ENCODE measurements at places on chromosomes 4 and X.

DNA sequence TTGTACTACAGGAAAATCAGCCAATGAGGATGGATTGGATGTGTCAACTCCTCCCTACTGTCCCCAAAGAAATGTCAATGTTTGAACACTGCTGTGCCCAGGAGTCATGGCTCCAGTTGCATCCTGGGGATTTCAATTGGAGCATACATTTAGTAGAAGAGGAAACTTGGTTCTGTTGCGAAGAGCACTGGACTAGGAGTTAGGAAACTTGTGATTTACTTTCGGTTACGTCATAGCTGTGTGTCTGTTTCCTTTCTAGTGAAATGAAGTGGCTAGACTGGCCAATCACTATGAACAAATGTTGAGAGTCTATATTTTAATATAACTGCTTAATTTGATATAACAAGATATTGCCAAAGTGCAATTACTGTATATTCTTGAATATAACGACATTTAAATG, 35.2 kb downstream of the ARL9 start:
- no peak for DNase-seq

DNA sequence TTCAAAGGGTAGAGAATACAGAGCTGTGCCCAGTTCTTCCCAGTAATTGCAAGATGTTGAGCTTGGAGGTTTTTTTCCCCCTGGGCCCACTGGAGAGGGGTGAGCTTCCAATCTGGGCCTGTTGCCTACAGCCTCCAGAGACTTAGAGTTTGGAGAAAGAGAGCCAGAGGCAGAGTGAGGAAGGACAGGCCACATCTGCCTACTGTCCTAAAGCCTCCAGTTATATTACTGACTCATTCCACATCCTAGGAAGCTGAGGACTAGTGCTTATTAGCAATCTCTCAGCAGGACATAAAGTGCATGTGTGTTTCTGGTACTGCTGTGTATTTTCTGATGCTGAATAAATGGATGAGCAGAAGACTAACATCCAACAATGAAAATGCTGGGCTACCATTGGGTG, 181.0 kb upstream of the MAMLD1 start:
- no peak for DNase-seq

GRCh38 chrX:11899091-11899490, 141.1 kb downstream of the MSL3 start:
- no peak for DNase-seq

DNA sequence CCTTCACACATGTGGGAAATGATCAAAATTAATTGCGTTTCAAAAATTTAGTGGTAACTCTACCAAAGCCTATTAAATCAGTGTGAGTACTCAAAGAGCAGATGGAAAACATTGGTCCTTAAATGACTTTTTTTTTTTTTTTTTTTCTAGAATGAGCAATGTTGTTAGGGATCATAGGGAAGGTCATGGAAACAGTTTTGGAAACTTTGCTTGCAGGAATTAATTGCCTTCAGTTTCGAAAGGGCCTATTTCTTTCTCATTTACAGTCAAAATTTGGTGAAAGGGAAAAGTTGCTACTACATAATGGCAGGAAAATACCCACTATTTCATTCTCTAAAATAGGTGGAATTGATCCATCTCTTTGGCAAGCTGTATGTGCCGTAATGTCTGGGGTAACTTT, 160.9 kb downstream of the RTL9 start:
- no peak for DNase-seq

DNA sequence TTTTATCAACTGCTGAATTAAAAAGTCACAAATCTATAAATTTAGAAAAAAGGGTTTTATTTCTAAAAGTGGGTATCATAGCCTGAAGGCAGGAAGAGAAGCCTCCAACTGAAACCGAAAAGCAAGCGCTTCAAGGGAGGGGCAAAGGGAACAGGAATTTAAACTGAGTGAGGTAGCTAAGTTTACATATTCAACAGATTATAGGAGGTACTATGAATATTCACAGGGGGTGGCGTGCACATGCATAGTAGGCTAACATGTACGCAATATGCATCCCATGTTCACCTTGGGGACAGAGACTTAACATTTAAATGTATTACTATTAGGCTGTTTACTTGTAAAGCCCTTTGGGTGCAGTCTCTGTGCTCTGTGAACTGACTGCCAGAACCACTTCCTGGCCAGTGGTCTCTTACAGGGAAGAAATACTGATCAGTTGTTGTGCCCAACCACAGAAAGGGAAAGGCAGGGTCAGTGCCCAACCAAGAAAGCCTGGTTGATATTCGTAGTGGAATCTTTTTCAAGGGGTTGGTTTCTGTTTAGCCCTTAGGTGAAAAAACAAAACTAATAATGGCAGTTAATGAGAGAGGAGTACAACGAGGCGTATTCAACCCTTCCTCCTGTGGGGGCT, 168.7 kb upstream of the GALNTL6 start:
- DNase-seq: no peak

DNA sequence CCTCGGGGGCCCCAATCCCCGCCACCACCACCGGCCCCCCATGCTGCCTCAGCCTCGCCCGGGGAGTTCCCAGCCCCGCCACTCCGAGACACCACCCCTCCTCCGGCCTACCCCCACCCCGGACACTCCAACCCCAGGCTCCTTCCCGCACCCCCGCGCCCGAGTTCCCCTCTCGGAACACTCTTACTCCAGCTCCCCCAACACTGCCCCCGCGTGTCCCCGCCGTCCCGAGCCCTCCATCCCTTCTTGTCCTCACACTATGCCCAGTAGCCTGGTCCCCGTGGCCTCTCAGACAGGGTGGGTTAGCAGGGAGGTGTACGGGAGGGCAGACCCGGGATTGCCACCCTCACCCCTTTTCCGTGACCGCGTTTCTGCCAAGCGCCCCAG, 276.1 kb downstream of the BCOR start:
- DNase-seq: no peak

DNA sequence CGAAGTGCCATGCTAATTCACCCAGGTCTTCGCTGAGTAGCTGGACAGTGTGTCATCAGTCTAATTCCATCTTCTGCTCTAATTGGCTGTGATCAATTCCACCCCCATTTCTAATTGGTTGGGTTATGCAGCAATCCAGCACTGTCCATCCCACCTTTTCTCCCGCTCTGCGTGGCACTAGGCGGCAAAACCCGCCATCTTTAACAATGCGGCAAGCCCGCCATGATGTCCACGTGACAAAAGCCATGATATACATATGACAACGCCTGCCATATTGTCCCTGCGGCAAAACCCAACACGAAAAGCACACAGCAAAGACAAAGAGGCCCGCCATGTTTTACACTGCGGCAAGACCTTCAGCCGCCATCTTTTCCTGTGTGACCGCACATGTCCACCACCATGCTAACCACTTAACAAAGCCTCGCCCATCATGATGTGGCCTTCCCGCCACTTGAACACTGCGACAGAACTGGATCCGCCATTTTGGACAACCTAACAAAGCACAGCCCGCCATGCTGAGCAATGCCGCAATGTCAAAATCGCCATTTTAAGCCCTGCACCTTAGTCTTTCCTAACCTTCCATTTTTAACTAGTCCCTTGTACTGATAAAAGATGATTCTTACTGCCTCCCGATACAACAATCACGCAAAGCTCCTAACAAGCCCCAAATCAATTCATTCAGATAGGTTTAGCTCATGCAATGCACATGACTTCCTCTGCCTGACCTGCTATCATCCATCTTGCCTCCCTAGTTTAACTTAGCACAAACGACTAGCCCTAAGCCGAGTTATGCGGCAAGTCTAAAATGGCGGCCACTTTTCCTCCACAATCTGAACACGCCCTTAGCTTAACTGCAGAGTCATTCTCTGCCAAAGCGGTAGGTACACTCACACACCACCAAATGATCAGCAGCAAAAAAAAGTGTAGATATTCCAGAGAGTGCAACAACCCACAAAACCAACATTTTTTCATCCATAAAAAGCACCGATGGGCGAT, 288.3 kb downstream of the CHIC1 start:
- DNase-seq: no peak

DNA sequence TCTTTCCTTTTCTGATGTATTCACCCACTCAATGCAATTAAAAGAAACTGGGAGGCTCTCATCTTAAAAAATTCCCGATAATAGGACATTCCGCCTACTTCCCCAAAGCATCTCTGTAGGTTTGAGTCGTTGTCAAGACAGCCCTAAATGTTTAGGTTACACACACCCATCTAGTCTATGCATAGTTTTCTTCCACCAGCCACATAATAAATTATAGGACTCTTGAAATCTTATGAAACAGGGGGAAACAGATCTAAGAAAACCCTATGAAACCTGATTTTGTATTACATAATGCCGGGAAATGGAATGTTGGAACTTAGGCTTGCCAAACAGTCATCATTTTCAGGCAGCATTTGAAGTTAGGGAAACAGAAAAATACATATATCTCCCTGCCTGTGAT, 150.0 kb downstream of the PRKX start:
- DNase-seq: no peak

- DNase-seq: no peak
These were observed 26.8 kb upstream of the HMX1 start for GRCh38 chr4:8898419-8898818.

DNA sequence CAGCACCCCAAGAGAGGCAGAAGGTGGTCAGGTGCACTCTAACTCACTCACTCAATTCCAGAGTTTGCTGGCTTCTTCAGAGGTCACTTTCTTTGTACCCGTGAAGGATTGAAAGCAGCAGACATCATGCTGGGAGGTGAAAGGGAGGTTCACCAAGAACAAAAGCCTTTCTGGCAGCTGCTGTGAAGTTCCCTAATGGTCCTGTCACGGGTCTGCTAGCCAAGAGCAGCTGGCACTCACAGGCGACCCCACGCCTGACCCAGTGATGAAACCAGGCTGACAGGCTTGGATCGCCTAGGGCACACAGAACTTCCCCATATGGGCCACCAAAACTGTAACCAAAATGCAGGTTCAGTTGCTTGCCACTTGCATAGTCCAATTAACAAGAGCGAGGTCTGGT, 11.8 kb downstream of the NUDT11 start:
- DNase-seq: no peak

- no peak for DNase-seq
These were observed 2.3 kb downstream of the IL2RG start for GRCh38 chrX:71109051-71109450.

DNA sequence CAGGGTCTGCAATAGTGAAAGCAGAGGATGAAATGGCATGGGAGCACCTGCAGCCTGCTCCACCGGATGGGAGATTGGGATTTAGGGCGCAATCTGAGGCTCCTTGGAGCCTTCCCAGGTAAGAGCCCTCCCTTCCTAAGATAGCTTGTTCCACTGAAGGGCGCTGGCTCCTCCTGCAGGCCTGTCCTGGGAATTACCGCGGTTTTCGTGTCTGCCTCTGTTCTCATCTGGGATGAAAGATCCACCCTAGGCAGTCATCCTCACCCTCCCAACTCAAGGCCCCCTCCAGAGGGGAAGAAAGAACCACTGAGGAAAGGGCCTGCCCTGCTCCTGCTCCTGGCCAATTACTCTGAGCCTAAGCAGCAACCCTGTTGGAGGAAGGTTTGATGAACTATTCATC, 547.5 kb downstream of the SMARCA1 start:
- DNase-seq: no peak

DNA sequence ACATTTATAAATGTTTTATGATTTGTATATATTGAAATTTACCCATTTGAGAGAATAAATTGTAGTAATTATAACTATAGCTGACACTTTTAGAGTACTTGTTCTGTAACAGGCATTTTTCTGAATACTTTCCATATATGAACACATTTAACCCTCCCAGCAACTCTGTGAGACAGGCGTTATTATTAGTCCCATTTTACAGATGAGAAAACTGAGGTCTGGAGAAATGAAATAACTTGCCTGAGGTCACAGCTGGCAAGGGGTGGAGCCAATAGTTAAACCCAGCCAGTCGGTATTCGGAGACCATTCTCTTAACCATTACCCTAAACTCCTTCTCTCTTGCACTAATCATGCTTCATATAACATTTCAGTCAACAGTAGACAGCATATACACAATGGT, 72.5 kb downstream of the LIMCH1 start:
- no peak for DNase-seq

GRCh38 chrX:139842326-139843185, 90.3 kb downstream of the ATP11C start:
- DNase-seq: no peak
